Non-pigmented ciliary epithelial cell (primary cell): ENCODE measurements at places on chromosomes 3 and 15.

DNA sequence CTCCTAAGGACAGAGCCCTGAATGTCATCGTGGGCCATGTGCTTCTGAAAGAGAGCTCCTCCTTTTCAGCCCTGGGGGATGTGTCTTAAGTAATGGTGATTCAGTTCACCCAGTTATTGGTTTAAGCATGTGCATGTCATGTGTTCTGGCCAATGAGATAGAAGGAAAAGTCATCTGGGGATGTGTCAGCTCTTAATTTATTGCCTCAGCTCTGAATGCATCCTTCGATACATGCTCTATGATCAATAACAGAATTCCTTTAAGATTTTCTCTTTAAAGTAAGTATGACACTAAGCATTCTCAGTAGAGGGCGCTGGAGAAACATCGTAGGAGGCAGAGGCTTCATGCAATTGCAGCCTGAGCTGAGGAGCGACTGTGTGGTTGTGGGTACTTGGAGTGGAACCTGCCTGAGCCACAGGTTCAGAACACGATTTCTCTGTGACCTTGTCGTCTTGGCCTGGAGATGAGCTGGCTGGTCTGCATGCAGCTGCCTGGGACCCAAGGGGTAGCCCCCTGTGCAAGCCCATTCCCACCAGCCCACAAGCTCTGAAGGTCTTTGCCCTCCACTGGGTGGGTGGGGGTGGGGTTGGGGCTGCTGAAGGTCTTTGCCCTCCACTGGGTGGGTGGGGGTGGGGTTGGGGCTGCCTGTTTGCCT, 69.5 kb downstream of the C3orf38 start:
- no peak for DNase-seq

DNA sequence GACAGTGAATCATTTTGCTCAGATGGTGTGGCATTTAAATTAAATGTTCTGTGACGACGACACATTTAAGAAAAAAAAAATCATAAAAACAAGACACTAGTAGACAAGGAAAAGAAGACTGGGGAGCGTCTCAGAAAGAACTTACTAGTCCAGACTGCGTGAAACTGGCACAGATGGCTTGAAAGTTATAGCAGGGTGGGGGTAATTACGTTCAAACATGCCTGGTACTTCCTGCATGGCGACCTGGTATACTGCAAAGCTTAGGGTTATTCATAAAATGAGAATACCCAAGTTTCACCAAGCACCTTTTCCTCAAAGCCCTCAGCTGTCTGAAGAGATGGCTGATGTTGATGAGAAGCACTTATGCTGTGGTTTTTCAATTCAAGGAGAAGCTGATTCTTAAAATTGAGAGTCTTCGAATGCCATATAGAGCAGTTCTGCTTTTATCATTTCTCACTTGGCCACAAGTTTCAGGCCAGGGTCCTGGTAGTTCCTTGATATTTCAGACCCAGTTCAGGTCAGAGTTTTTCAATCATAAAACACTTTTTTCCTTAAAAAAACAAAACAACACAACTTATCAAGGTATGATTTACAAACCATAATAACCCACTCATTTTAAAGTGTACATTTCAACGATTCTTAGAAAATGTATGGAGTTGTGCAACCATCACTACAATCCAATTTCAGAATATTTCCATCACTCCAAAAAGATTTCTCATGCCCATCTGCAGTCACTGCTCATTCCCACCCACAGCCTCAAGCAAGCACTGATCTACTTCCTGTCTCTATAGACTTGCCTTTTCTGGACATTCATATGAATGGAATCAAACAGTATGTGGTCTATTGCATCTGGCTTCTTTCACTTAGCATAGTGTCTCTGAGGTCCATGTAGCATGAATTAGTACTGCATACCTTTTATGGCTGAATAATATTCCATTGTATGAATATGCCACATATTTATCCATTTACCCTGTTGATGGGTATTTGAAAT, 24.7 kb downstream of the PCOLCE2 start:
- DNase-seq: no peak

- DNase-seq: no peak
Measured at GRCh38 chr15:32991619-32992111, 202.8 kb downstream of the FMN1 start.

GRCh38 chr3:183504597-183504996, 50.9 kb downstream of the KLHL6 start:
- DNase-seq: no peak

DNA sequence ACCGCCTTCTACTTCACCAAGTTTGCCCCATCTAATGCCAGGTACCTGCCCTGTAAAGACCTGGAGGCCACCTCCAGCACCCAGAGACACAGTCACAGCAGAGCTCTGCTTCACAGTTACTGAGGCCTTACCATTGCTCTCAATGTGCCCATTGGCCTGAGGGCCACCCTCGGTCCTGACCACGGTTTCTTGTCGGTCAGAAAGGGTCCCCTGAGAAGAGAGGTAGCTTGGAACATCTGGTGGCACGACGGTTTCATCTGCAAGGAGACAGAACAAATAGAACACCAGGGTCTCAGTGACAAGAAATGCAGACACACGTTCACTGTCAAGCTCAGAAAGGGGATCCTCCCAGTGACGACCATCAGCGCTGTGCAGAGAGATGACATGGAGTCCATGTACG, 118.7 kb downstream of the LRIG1 start:
- DNase-seq: no peak

GRCh38 chr15:38894243-38894948, 329.8 kb upstream of the RASGRP1 start:
- peak; percentile 89 for DNase-seq

- no peak for DNase-seq
Measured at GRCh38 chr15:53831907-53832770, 72.7 kb upstream of the WDR72 start.

DNA sequence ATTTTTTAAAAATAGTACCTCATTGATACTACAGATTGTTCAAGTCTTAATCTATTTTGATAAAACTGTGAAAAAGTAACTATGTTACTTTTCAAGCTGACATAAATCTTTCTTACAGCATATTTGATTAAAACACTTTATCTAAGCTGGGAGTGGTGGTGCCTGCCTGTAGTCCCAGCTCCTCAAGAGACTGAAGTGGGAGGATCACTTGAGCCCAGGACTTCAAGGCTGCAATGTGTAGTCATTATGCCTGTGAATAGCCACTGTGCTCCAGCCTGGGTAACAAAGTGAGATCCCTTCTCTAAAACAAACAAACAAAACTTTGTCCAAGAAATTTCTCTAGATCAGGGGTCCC, 59.6 kb upstream of the NEDD4 start:
- no peak for DNase-seq

GRCh38 chr3:20503394-20504082, 317.5 kb upstream of the SGO1 start:
- DNase-seq: no peak

- DNase-seq: no peak
Measured at GRCh38 chr15:58495891-58496408, 64.2 kb downstream of the LIPC start.

DNA sequence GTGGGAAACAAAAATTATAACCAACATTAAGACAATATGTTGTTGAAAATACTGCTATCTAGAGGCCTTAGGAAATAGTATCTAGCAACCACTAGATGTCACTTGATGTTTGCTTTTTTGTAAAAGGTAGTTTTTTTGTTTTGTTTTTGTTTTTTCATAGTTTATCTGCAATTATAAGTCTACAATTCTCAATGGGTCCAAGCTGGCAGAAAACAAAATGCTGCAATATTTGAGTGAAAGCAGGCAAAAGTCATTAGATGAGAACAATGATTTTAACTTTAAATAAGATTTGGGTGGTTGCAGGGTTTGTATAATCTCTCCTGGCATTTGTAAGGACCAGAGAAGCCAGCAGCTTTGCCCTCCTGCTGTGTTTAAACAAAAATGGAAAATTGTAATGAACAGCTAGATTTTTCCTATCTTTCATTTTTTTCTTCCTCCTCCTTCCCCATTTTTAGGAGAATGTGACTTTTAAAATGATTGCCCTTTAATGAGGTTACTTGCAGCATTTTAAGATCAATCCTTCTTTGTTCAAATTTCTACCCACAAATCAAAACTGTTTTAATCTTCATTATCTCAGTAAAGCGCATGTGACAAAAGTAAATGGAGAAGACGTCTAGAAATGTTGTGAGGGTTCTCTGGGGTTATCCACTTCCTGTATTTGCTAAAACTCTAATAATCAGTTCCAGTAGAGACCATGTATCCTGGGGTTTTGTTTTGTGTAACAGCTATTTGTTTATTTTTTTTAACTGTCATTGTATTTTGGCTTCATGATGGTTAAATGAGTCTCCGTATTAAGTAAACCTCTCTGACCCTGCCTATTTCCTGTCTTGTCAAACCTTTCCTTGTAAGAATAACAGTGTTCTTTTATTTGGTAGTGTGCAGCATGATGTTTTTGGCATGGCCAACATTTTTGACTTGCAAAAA, 27.3 kb downstream of the DUT start:
- DNase-seq: no peak

DNA sequence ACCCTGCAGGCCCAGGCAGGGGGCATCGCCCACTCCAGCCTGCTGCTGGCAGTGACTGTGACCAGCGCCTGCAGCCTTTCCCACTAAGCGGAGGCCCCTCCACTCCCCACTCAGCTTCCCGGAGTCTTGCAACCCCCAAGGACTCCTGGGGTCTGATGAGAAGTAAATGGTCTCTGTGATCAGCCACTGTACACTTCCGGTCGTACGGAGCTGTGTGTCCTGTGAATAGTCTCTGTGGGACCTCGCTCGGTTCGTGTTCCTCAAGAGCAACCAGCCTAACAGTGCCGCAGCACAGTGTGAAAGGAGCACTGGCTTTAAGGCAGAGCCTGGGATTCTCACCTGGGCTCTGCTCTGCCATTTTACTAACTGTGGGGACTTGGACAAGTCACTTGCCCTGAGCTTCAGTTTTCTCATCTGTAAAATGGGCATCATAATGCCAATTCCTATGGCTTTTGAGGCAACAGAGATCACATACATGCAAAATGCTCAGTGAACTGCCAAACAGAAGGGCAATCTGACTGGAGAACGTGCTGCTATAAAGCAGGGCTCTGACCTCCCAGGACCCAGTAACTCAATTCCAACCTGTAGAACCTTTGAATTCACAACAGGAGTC, 26.7 kb downstream of the TMEM43 start:
- no peak for DNase-seq

DNA sequence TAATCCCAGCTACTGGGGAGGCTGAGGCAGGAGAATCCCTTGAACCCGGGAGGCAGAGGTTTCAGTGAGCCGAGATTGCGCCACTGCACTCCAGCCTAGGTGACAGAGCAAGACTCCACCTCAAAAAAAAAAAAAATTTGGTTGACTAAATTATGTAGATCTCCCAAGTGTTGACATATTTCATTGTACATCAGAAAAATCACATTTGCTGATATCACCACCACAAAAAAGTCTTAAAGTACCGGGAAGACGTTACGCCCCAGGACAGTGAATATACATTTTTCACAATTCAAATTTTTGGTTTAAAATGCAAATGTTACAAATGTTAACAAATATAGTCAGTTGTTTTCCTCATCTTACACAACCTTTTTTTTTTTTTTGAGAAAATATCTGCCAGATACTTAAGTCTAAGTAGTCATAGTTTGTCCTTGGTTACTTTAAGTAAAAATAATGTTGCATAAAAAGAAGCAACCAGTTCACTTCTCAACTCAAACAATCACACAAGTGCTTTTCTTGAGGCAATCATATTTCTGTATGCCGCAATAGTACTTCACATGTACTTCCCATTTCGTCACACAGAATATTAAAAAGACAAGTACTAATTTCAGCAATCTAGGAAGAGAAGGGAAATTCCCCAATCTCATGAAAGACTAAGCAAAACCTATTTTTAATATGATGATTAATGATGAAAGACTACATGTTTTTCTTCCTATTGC, 41.0 kb upstream of the TCF12 start:
- no peak for DNase-seq

GRCh38 chr15:98717371-98717770, 69.0 kb downstream of the IGF1R start:
- DNase-seq: no peak

GRCh38 chr3:124044956-124045355, 53.0 kb upstream of the ROPN1 start:
- DNase-seq: no peak

GRCh38 chr3:101194392-101194791, 126.0 kb downstream of the IMPG2 start:
- no peak for DNase-seq

GRCh38 chr15:48040166-48040817, 80.5 kb upstream of the SLC24A5 start:
- peak; percentile 10 for DNase-seq

DNA sequence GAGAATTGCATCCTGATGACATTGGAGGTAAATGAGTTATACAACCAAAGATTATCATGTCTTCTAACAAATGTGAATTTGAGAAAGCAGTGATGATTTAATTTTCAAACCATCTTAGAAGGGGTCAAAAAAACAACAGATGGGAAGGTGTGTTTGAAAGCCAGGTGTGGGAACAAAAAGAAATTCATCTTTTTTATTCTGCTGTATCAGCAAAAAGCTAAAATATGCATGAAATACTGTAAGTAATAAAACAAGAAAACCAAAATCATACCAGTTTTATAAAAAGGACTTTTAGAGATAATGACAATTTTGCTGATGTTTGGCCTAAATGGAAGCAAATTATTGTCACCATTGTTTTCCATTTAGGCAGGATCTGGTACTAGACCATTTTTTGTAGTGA, 145.5 kb downstream of the FBN1 start:
- no peak for DNase-seq

GRCh38 chr15:60660290-60661051, 181.5 kb upstream of the ICE2 start:
- DNase-seq: peak; percentile 19

DNA sequence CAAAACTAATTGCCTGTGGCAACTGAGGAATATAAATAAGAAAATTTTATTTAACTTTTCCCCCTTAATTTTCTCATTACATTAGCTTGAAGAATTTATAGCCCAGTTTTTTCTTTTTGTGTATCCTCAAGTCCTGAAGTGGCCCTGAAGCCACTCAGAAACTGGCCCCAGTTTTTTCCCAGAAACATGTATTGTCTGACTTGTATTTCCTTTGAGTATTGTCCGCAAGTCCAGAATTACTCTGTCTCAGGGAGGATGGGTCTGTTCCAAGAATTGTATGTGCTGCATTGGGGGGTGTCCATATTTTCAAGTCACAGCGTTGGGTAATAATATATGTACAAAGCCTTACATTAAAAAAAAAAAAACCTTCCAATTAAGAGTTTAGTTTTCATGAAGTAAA, 149.7 kb upstream of the IL12A start:
- DNase-seq: no peak

GRCh38 chr3:103189941-103190340, 755.1 kb downstream of the ZPLD1 start:
- DNase-seq: no peak

GRCh38 chr3:183484431-183485075, 56.1 kb upstream of the MCF2L2 start:
- DNase-seq: no peak

- no peak for DNase-seq
Measured at GRCh38 chr15:60364612-60364924, 33.2 kb downstream of the ANXA2 start.

GRCh38 chr3:125240496-125240895, 27.9 kb upstream of the SLC12A8 start:
- no peak for DNase-seq

DNA sequence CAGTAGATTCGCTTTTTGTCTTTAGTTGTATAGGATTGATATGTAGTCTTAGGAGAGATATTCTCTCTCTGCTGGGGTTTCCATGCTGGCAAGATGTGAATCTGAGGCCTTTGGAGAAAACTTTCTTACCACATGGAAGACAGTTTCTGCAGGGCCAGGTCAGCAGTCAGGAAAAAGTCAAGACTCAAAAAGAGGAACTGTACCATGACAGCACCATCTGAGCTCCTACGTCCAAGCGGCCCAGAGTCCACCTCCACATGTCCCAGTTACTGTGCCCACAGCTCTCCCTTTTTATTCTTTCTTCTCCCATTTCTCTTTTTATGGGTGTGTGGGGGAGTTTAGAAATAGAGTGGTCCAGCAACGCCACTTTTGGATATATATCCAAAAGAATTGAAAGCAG, 172.0 kb downstream of the MTHFS start:
- DNase-seq: no peak
